ENCODE measurements at places on chromosomes 7 and 10.
A peak's percentile ranks its signal among the peaks of the same experiment; 100 is the strongest.

DNA sequence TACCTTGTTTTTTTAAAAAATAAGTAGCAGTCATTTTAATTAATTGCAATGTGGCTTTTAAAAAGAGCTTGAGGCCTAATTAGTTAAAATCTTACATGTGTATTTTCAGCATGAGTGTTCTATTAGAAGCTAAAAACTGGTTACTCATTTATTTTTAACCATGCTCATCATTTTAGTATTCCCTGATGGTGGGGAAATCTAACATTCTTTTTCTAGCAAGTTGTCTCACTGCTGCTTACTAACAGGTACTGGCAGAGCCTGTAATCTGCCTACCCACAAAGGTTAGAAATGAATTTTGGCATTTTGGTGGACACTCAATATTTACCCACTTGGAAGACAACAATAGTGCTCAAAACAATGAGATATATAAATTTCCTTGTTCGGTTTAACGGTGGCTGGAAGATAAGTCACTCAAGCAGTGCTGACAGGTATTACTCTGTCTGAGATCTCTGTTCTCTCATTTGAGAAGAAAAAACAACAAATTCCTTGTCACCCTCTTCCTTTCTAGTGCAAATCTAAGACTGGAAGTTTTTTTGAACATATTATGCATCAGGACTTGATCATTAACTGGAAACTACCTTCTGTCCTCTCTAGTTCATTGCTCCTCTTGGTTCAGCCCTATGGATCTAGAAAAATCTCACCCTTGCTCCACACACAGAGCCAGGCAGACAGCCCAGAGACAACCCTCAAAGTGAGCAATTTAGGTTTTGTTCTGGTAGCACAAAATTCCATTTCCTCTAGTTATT lies 83.3 kb downstream of the VWDE start:
- DNase-seq, result no peak

GRCh38 chr7:101162551-101163278 lies 2.7 kb downstream of the VGF start:
- peak; percentile 74 for DNase-seq

GRCh38 chr7:130008941-130009847 lies 42.0 kb downstream of the ZC3HC1 start:
- peak; percentile 21 for DNase-seq

DNA sequence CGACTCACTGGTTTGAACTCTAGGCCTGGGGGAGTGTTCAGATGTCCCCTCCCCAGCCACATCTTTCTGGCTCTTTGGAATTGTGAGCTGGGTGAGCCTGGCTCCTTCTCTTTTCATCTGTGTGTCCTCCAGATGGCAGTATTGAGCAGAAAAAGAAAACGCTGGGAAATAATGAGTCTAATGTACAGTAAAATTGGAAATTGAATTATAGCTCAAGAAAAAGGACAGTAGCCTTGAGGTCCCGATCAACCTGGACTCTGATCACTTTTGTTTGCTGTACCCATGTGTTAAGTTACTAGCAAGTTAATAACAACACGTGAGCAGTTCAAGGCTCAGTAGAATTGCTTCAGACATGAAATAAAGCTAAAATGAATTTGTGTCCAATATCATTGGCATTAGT lies 77.9 kb downstream of the SNX10 start:
- DNase-seq, result no peak

- no peak for DNase-seq
These were observed 619 bp downstream of the EXOC4 start for GRCh38 chr7:133253519-133253875.

DNA sequence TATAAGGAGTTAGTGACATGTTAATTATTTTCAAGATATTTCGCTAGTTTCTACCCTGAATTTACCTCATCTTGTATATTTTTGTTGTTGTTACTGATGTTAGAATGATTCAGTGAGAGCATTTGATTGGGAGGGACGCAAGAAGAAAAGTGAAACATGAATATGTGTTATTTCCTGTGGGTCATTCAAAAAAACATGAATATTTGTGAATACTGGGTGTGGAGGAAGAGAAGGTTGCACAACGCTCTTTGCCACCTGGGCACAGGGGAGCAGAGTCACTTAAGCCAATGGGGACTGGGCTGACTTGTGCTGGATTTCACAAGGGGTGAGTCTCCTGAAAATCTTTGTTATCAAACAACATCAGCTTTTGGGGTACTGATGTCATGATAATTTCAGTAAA lies 39.5 kb downstream of the AGK start:
- DNase-seq, result no peak

GRCh38 chr10:2791774-2792443 lies 275.4 kb upstream of the PFKP start:
- no peak for DNase-seq

DNA sequence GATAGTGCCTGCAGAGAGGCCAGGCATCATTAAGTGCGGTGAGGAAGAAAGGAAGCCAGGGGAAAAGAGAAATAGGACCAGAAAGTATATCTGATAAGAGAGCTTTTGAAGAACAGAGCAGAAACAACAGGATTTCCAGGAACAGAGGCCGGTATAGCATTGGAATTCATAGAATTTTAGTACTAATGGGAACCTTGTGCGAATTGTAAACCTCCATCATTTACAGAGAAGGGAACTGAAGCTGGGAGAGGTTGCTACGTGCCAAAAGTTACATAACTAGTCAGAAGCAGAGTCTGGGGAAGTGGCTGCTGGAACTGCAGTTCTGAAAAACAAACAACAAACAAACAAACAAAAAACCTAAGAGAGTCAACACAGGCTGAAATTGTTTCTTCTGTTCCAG lies 5.4 kb upstream of the ZMYND11 start:
- DNase-seq, result no peak

DNA sequence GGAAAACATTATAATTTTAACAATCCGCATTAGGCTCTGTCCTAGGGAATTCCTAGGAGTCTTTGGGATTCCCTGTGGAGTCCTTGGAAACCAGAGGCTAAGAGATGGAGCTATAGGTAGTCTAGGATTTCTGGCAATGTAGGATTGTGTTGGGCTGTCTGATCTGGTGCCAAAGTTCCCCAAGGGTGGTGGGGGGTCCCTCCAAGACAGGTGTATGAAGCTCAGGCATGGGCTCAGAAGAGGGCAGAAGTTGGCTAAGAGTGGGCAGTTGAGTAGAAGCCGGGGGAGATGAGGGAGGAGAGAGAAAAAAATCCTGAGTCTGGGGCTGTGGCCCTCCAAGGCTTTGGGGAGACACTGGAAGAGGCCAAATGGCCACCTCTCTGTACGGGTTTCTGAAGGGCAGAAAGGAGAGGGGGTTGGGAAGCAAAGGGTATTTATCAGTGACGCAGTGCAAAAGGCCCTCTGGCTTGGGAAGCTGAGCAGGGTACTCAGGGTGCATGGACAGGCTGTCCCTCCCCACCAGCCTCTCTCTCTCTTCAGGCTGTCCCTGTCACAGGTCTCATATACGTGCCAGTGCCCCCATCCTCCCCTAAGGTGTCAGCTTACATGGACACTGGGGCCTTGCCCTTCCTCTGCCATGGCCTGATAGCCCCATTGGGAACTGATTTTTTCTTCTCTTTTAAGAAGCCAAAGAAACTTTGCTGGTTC lies 929 bp downstream of the HOXA6 start:
- DNase-seq, result no peak

DNA sequence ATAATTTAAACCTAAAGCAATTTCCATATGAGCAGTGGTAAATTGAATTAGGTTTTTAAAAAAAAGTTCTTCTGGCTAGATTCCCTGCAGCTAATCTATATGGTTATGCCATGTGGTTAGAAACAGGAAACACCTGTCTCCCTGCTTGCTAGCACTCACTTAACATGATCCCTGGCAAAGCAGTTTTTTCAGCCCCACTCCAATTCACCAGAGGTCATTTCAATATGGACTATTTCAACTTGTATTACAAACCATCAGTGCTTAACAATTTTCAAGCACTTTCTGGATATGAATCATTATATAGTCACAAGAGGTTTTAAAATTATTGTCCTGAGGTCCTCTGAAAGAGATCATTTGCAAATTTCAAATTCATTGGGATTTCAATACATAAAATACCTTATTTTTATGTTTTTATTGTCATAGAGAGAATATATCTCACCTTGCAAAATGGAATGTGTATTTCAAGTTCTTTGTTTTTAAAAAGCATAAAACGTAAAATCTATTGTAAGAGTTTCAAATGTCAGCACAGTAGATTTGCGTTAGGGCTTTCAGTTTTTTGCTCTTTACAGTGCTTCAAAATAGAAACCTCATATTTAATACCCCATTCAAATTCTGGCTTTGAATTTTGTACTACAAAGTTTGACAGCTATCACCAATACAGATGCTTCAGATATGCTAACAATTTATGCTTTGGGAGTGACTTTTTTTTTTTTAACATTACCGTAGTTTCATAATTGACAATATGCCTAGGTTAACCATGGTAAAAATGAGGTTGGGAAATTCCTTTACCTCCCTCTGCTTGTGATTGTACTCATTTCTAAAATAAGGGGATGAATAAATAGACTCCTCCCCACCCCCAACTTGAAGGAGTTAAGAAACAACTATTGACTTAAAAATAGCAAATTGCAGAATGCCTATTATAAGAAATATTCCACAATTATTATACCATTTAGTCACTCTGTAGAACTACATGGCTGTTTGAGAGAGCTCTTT lies 117.5 kb upstream of the HGF start:
- no peak for DNase-seq

GRCh38 chr7:102823390-102824119 lies 74.8 kb downstream of the FAM185A start:
- DNase-seq, result no peak

GRCh38 chr7:50347693-50348092 lies 43.2 kb downstream of the IKZF1 start:
- DNase-seq, result no peak

DNA sequence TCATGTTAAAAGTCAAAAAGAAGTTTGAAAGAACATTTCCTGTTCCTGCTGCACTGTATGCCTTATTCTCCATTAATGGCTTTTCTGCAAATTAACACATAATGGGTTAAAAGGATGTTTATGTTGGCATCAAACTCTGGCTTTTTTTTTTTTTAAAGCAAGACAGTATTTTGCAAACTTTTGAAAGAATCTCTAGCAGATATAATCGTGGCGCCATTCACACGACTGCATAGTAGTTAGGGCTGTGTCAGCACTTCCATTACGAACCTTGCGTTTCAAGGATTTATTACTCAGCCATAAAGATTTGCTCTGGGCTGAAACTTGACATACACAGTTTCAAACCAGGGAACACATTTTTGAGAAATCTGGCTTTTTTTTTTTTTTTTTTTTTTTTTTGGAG lies 207.8 kb downstream of the DYNC1I1 start:
- no peak for DNase-seq

- DNase-seq, result no peak
These were observed 29.5 kb downstream of the CTNNA3 start for GRCh38 chr10:67666416-67667034.

DNA sequence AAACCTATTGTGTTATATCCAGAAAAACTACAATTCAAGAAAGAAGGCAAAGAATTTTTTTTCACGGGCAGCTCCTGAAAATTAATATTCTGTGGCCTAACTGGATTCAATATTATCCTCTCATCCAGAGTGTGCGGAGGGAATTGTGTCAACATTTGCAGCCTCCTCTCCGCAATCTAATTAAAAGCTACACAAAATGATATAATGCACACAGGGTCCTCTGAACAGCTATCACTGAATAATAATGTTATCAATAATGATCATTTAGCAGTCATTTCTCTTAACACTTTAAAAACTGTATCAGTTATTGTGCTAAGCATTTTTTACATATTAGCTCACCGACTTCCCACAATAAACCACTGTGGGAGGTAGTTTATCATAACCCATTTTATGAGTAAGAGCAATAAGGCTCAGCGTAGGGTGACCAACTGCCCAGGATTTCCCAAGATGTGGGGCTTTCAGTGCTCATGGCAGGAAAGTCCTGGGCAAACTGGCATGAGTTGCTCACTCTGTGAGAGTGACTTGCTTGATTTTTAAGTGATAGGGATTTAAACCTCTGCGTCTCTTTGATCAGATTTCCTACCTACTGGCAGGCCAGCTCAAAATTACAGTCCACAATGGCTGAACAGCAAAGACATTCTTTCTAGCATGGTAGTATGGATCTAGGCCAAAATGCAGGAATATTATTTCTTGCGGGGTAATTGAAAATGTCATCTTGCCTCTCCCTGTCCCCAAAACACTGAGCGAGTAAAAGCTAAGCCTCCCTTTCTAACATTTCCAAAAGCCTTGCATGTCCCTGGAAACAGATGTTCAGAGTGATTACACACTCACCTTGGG lies 65.7 kb downstream of the AOAH start:
- no peak for DNase-seq

GRCh38 chr7:127873715-127874636 lies 157.3 kb downstream of the LRRC4 start:
- no peak for DNase-seq

DNA sequence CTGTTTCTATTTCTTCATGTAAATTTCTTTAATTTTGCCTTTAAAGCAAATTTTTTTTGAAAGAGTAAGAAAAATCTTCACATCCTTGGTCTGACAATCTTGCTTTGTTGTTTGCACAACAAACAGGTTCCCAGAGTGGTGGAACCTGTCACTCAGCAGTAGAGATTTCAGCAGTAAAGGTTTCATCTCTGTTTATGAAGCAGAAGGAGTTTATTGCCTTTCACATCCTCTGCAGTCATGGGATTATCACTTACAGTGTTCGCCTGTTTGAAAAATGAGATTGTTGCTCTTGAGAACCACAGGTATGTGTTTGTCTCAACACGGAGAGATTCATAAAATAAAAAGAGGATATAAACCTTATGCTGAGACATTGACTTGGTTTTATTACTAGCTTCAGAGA lies 342.6 kb downstream of the IPMK start:
- no peak for DNase-seq

DNA sequence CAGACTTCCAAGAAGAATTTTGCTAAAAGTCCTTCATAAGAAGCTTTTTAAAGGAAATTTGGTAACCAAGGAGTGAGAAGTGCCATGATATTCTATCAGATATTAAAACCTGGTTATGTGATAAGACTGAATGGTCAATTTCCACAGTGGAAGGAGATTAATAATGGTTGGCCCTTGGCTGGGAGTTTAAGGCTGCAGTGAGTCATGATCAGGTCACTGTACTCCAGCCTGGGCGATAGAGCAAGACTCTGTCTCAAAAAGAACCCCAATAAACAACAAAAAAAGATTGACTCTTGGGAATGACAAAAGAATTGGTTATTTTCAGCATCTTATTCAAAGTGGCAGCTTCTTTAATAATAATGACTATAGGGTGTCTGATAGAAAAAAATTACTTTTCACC lies 37.2 kb downstream of the EXOC4 start:
- DNase-seq, result no peak

All from NCI-H1930 (cell line).